ENCODE measurements at places on chromosomes 3 and 15.
A peak's percentile ranks its signal among the peaks of the same experiment; 100 is the strongest.

DNA sequence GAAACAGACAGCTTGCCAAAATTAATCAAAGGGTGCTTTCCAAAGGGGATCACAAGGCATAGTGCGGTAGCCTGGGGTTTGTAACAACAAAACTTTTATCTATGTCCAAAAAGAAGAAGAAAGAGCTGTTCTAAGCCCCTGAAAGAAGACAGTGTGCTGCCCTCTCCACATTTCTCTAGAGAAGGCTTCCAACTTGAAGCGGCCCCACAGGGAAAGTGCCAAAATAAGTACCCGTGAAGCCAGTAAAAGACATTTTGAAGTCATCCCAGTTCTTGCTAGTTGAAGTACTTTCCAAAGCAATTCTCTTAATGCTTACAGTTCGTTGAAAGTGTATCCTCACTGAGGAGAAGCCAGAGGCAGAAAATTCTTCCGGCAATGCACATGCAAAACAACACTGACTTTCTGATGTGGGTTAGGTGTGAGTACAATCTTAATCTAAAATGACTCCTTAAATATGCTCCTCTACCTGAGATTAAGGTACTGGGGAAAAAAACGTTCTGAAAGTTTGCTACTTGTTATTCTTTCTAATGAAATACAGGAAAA is 21.3 kb downstream of the GPR15 start:
- no peak for DNase-seq

GRCh38 chr15:40409366-40409765 is 3.8 kb downstream of the IVD start:
- no peak for DNase-seq

GRCh38 chr3:51581524-51581923 is 43.0 kb downstream of the RAD54L2 start:
- peak; percentile 50 for DNase-seq

- DNase-seq = no peak
These were observed 55.8 kb downstream of the TBL1XR1 start for GRCh38 chr3:177141471-177141870.

- no peak for DNase-seq
These were observed 20.2 kb downstream of the NIPA1 start for GRCh38 chr15:22806664-22807063.

DNA sequence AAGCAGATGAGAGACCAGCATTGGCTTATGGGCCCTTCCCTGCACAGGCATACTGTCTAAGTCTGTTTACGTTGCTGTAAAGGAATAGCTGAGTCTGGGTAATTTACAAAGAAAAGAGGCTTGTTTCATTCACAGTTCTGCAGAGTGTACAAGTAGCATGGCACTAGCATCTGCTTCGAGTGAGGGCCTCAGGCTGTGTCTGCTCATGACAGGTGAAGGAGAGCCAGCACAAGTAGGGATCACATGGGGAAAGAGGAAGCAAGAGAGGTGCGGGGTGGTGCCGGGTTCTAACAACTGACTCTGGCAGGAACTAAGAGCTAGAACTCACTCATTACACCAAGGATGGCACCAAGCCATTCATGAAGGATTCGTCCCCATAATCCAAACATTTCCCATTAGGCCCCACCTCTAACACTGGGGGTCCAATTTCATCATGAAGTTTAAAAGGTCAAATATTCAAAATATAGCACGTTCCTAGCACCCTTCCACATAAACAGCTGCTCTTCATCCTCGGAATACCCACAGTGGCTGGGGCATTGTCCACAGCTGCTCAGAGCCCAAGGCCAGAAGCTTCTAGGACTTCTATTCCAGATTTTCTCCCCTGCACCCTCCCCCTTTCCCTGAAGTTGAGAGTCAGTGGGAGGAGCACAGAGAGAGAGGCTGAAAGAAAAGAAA is 5.6 kb downstream of the RTP3 start:
- no peak for DNase-seq

DNA sequence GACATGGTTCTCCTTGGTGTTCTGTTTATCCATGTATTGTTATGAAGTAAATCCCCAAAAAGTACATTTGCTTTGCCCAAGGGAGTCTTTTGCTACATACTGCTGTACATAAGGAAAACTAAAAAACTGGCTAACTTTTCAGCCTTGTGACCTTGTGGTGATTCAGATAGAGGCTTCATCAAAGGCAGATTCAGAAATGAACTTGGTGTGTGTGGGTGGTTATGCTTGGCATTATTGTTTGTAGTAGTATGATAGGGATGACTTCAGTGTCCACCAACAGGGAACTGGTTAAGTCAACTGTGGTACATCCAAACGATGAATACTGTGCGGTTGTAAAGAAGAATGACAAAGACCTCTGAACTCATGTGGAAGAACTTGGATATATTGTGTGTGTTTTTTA is 75.6 kb upstream of the CHRNB4 start:
- no peak for DNase-seq

DNA sequence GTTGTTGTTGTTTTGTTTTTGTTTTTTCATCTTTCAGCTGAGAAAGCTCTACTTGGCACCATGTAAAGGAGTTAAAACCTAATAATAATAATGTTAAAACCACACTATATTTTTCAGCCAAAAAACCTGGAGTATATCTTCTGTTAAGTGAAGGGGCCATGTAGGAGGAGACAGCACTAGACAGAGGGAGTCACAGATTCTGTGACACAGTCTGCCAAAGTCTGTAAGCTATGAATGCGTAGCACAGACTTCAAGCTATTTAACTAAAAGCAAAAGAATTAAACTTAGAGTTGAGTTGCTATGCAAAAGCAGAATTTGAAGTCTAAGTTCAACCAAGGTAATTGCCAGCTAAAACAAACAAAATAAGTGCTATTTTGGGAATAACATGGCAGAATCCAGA is 296.0 kb upstream of the COL8A1 start:
- DNase-seq = no peak

DNA sequence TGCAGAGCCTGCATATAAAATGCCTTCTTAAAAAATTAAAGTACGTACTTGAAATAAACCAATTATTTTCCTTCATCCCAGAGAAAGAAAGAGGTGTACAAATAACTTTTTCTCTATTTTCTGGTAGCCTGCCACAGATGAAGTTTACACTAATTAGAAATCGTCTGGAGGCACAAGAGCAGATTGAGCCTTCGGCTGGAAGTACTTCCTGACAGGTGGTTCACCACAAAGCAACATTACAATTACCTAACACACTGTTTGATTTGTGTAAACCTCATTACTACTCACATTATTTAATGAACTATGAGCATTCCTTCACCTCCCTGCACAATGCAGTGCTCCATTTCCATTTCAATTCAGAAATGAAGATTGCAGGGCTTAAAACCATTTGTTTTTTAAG is 856.1 kb downstream of the SI start:
- DNase-seq = no peak

DNA sequence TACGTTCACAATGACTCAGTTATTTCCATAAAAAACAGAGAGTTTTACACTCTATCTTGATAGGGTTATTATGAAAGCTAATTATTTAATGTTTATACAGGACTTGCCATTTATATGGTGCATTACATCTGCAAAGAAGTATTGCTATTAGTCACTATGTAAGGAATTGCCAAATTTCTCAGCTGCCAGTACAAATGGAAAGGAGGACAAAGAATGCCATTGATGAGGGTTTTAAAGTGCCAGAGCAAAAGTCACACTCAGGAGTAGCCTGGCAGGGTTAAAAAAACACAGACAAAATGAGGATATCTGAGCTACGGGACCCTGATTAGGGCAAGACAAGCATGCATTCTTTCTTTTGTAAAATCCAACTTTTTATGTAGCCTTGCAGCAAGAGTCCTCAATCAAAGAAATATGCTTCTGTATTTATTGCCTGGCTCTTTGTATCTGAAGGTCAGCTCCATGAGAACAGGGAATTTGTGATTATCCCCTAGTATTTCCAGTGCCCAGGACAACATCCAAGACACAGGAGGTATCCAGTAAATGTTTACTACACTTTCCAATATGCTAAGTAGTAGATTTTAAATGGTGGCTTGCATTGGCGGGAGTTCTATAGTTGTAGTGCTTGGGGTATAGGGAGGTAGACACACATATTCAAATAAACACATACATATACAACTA is 1013.6 kb downstream of the ROBO1 start:
- DNase-seq = no peak

- DNase-seq = no peak
These were observed 6.9 kb upstream of the UBE2E1 start for GRCh38 chr3:23798876-23799275.

- DNase-seq = no peak
These were observed 49.9 kb upstream of the ATP2B2 start for GRCh38 chr3:10555263-10555662.

GRCh38 chr3:23389089-23389488 is 186.0 kb downstream of the UBE2E2 start:
- DNase-seq = no peak

- no peak for DNase-seq
These were observed 163.8 kb downstream of the SV2B start for GRCh38 chr15:91263632-91264531.

DNA sequence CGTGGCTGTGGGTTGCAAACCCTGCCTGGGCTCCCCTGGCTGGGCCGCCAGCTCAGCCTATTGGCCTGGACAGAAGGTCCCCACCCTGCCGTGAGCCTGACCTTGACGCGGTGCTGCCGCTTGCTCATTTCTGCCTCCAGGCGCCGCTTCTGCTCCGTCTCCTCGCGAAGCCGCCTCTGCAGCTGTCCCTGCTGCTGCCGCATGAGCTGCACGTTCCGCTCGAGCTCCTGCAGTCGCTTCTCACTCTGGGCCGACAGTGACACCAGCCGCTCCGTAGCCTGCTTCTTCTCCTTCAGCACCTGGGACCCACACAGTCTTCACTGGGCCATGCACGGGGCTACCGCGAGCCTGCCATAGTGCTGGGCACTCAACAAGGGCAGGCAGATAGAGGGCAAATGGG is 21.7 kb downstream of the KIF7 start:
- no peak for DNase-seq

GRCh38 chr3:101535221-101535620 is 22.2 kb upstream of the SENP7 start:
- no peak for DNase-seq

DNA sequence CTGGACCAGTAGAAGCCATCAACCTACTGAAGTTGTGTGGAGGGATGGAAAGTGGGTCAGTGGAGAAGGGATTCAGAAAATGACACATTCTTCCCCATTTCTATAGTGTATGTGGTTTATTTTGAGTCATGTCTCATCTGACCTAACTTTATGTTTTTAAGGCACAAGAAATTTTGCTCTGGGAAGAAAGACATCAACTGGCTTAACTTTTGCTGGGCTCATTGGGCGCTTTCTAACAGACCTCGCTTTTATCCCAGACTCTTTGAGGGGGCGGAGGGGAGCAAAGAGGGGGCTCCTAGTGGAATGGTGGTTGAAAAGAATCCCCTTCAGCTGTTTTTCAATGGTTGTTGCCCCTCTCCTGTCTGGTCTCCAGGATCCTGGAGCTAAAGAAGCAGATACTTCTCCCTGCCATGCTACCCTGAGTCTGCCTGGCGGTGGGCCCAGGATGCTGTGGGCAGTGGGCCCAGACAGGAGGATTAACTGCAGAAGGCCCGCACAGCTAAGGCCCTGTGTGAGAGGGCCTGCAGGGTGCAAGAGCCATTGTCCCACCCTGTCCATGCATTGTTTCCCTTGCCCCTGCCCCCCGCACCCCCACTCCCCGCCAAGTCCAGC is 14.5 kb downstream of the CSRNP1 start:
- DNase-seq = no peak

DNA sequence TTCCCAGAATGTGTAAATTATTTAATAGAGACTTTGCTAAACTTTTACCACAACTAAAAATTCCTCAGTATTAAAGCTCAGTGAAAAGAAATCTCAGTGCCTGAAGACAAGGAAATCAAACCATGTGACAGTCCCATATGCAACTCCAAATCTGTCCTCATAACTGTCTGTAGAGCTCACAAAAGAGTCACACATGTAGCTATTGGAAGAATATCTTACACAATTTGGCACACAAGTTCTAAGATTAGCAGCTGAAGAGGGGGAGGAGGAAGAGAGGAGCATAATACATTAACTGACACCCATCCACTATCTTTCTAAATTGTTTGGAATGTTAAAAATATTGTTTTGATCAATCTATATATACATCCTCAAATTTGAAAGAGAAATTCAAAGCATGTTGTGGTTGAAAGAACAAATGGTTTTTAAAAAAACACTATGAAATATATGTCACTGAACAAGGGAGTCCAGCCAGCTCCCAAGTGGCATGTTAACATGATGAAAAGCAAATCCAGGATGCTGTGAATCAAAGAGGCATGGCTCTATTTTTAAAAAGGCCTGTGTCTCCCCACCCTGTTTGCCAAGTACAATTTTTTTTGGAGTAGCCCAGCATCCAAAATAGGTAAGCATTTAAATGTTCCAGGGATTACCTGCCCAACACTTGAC is 126.3 kb upstream of the NANOGP8 start:
- DNase-seq = no peak

GRCh38 chr3:42336103-42336502 is 70.1 kb upstream of the CCK start:
- peak; percentile 27 for DNase-seq

GRCh38 chr15:73617913-73618312 is 15.3 kb downstream of the NPTN start:
- no peak for DNase-seq

DNA sequence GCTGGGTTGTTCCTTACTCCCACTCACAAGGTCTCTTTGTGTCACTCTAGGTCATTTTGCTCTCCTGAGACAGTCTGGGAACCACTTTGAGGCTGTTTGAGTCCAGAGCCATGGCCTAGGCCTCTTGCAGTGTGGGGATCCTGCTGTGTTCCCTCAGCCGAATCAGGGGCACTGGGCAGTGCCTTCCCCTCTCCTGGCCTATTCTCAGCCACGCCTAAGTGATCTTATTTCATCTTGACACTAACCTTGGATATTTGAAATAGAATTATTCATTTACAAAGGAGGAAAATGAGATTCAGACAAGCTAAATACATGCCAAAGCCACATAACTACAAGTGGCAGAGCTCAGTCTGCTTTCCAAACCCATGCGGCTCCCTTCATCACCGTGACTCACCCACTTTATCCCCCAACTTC is 557.2 kb upstream of the TBL1XR1 start:
- no peak for DNase-seq

GRCh38 chr15:31605467-31605931 is 278.9 kb downstream of the KLF13 start:
- DNase-seq = peak; percentile 14

GRCh38 chr3:128262457-128262856 is 109.2 kb downstream of the EEFSEC start:
- DNase-seq = no peak

DNA sequence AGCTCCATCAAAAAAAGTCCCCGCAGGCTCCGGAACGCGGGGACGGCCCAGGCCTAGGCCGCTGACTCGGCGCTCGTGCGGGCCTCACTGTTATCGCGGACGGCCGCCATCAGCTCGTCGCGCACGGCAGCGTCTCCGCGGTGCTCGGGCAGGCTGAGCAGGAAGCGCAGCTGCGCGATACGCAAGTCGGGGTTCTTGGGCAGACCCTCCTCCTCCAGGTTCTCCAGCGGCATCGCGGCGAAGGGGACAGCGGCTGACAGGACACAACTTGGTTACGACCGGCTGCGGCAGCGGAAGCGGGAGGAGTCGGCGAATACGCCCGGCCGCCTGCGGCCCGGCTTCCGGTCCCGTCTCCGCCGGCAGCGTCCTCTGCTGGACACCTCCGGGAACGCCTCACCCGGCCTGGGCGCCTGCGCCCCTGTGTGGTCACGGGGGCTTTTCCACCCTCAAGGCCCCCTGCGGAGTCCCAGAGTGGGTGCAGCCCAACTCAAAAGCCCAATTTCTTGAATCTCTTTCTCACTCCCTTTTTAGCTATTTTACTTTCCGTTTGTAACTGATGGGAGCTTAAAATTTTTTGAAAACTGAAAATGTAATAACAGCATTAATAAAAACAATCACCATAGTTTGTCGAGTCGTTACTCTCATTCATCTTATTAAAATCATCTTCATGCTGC is at the start of gene PSMD6:
PSMD6 (minus strand) TSS at position 308 of the 674 bp plus-strand sequence; CDS start at position 233, 75 bp downstream.
- peak; percentile 94 for DNase-seq

GRCh38 chr15:52095597-52096262 is 16.8 kb downstream of the BCL2L10 start:
- DNase-seq = no peak

All from hematopoietic multipotent progenitor cell treated with erythropoietin and hydrocortisone succinate and interleukin-3 and kit ligand, for 4 days (in vitro differentiated cells).